ENCODE measurements at places on chromosomes 11 and 22.

DNA sequence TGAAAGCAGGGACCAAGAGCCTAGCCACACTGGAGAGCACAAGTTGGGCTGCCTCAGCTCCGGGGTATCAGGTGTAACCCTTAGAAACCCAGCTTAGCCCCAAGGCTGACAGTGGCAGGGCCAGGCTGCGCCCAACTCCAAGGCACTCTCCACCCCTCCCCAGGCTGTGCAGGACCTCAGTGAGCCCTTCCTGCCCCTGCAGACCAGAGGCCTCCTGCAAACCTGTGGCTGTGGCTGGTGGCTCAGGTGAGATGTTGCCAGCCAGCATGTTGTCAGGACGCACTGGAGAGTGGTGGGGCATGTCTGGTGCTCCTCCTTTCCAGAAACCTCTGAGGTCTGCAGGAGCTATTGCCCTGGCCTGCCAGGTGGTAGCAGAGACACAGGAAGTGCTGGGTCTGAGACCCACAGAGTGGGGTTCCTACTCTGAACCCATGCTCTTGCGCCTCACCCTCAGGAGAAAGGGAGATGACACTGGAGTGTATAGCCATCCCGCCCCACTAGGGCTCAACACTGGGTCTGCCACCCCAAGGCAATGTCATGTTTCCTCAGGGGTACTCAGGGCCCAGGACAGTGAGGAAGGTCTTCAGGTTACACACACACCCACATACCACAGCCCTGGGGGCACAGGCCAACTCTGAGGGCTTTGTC, 2.4 kb upstream of the SCARF2 start:
- no peak for DNase-seq

- DNase-seq: no peak
Measured at GRCh38 chr22:49010070-49010863, 817.4 kb downstream of the BRD1 start.

DNA sequence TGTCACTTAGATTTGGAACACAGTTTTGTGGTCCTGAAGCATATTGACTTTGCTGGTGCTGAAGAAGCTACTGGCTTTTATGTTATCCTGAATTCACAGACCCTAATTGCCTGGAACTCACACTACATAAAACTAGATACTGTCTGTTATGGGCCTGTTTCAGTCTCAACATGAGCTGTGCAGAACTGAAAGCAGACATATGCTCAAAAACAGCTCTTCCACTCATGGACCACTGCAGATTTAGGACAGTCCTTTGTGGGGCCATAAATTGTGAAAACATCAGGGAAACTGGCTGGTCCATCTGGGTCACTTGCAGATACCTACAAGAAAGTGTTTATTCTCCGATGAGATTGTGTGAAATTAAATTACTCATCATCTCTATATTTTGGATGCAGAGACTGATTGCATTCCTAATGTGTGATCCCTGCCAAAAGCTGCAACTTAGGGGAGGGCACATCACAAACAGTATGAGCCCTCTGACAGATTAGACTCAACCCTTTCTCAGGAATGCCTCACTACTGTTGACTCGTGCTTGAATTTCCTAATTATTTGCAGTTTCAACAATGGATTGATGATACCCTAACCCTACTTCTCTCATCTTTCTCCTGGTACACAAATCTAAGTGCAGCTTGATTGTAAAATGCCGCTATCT, 10.2 kb upstream of the CLNS1A start:
- DNase-seq: no peak

- DNase-seq: no peak
Measured at GRCh38 chr22:45997077-45997776, 20.3 kb upstream of the WNT7B start.

GRCh38 chr11:61869429-61869707, 22.0 kb downstream of the FADS3 start:
- no peak for DNase-seq

GRCh38 chr11:75793966-75794365, 21.0 kb upstream of the UVRAG start:
- no peak for DNase-seq

DNA sequence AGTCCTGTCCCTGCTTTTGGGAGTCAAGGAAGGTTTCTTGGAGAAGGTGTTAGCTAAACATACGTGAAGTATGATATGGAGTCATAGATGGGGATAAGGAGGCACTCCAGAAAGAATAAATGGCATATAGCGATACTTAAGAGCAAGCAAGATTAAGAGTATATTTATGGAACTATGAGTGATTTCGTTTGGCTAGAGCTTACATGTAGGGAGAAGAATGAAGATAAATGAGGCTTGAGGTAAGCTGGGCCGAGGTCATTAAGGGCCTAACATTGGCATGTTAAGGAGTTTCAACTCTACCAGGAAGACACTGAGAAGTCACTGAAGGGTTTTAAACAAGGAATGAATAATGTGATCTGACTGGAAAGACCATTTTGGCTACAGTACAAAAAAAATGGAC, 33.3 kb downstream of the EIF3M start:
- no peak for DNase-seq

- no peak for DNase-seq
Measured at GRCh38 chr11:76596652-76597051, 73.9 kb downstream of the LRRC32 start.

DNA sequence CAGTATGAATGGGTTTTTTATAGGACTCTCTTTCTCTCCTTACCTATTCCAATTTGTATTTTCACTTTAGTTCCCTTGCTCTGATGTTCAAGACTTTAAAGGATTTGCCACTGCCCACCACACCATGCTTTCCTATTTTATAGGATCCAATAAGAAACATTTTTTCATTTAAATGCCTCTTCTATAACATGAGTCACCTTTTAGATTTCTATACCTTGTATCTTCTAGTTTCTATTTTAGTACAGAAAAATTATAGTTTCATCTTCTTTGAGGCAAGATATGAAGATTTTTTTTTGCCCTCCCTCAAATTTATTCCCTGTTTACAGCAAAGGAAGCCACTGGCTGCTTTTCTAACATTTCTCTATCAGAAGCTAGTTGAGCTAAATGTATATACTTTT, 76.8 kb downstream of the ARFGAP2 start:
- no peak for DNase-seq

- no peak for DNase-seq
Measured at GRCh38 chr11:131712897-131713296, 342.5 kb downstream of the NTM start.

- no peak for DNase-seq
Measured at GRCh38 chr11:125586623-125587022, 6.0 kb upstream of the STT3A start.

DNA sequence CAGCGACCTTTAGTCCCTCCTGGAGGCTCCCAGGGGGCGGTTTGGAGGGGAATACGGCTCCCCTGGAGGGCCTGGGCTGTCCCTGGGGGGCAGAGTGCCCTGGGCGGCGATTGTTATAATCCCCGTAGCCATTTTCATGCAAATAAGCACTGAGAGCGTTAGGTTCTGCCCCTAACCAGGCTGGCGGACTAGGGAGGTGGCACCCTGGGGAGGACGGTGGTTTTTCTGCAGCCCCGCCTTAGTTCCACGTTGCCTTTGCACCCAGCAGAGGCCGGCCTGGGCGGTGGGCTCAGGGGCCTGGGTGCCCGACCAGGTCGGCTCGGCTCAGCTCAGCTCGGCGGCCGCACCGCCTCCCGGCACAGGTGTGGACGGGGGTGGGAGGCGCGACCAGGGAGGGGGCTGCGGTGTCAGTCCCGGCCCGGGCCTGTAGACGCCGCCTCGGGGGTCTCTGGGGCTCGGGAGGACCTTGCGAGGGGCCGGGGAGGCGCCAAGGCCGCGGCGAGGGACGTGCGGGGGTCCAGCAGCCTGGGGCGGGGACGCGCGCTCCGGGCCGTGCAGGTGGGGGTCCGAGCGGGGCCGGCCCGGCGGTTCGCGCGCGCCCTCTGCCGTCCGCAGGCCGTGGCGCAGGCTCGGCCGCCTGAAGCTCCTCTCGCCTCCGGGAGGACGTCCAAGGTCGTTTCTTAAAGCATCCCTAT, 2.3 kb upstream of the DUSP8 start:
- peak; percentile 76 for DNase-seq

DNA sequence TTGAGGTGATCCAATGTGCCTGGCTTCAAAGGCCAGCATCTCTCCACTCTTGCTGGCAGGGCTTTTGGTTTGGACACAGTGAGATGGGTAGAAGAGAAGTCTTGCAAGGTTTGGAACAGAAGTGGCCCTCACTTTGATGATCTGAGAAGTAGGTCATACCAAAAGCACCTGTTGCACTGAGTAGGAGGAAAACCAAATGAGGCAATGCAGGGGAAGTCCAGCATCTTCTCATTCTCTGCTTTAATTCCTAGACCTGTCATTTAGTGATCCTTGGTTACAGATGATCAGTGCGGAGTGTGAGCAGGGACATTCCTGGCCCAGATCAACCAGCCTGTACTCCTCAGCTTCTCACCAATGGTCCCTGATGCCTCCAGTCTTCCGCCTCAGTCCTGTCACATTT, 990.5 kb downstream of the OPCML start:
- no peak for DNase-seq

GRCh38 chr22:35872451-35872850, 154.8 kb downstream of the APOL5 start:
- DNase-seq: no peak
